ENCODE measurements at places on chromosomes 11 and 22. TPM values are rescaled to one million over a fixed set of nuclear protein-coding genes. Genes with fewer than 3 reads are reported as not detected.

DNA sequence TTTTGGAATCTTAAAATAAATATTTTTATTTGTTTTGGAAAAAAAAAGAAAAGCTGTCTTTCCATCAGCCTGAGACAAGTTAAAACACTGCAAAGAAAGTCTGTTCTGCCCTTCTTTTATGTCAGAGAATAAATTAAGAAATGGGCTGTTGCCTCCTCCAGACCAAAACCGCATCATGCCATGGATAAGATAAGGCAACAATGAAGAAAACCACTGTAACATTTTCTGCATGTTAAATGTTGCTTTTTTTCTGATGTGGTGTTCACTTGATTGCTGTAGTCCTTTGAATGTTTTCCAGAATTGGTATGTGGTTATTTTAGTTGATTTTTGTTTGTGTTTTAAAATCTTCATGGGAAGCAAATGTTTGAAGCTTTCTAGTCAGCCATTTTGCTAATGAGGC lies 319.2 kb upstream of the CNTN5 start:
- H3K27ac ChIP-seq, result no peak overlapping the region
- no peak overlapping the region for H3K4me3 ChIP-seq
- no peaks in the 10 kb centered on the region for H3K4me1 ChIP-seq
- no peaks in the 10 kb centered on the region for H3K27me3 ChIP-seq
- no peak for DNase-seq

GRCh38 chr11:71309181-71309580 lies 56.8 kb upstream of the SHANK2 start:
- H3K4me3 ChIP-seq, result no peak overlapping the region

DNA sequence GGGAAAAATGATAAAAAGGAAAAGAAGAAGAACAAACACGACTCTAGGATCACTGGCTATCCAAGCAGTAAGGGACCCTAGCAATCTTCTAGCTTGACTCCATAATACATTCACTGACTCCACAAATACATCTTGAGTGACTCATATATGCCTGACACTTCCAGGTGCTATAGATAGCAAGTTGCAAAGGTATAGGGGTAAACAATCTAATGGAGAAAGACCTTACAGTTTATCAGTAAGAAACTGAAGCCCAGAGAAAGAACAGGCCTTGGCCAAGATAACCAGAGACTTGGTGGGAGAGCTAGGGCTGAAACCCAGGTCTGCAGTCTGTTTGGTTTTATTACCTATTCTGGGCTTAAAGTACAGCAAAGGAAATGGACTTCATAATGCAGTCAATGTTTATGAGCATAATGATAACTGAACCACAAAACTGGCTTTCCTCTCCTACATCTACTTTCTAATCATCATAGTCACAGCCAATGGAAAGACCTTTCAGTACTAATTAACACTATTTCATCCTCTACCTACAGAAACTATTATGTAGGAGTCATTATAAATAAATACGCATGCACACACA lies 19.7 kb upstream of the SLC5A1 start:
- H3K27ac ChIP-seq, result no peak overlapping the region
- H3K27me3 ChIP-seq, result no peaks in the 10 kb centered on the region
- DNase-seq, result no peak
- no peak overlapping the region for H3K4me3 ChIP-seq
- H3K36me3 ChIP-seq, result no peaks in the 10 kb centered on the region

DNA sequence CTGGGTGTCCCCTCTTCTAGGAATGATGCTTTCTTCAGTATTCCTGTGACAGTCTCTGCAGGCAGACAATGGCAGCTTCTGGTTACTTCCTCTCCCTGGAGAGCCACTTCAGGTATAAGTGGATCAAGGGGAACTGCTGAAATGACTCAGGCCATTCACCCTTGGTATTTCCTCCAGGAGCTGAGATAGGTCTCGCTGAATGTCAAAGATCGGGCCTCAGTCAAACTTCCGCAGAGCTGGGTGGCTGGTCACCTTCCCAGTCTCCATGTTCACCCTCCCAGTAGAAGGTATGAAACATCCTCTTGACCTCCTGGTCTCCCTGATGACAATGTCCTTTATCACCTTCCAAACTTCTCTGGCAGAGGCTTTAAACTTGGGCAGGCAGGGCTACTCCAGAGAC lies 1.8 kb upstream of the ANKK1 start:
- no peak overlapping the region for H3K4me3 ChIP-seq
- no peaks in the 10 kb centered on the region for H3K36me3 ChIP-seq
- no peak overlapping the region for H3K27ac ChIP-seq
- H3K4me1 ChIP-seq, result no peaks in the 10 kb centered on the region

DNA sequence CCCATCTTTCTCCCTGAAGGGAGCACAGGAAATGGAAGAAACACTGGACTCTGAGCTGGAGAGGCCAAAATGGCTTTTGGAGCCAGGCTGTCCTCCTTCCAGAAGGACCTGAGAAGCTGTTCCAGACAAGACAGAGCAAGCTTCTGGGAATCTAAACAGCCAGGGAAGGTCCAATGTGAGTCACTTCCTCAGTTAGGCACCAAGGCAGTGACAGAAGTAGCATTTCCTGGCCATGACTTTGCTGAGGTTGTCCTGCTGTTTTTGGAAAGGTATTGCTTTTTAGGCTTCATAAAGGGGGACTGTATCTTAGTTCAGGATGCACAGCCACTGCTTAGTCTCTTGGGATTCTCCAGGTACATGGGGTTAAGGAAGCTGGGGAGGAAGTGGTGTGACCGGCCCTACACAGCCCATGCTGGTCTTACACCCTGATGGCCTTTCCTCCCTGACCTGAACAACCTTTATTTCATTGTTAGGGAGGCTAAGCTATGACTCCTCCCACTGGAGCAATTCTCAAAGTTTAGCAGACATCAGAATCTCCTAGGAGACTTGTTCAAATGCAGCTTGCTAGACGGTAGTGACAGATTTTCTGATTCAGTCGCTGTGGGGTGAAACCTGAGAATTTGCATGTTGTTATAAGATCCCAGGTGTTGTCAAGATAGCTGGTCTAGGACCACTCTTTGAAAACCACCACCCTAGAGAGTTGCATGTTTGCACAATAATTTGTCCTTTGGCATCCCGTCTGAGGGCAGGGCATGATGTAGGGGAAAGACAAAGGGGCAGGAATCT lies 6.8 kb upstream of the INSC start:
- DNase-seq, result no peak
- H3K36me3 ChIP-seq, result no peaks in the 10 kb centered on the region
- no peak overlapping the region for H3K4me3 ChIP-seq
- no peaks in the 10 kb centered on the region for H3K4me1 ChIP-seq
- H3K27me3 ChIP-seq, result no peaks in the 10 kb centered on the region

- DNase-seq, result no peak
- H3K27ac ChIP-seq, result no peak overlapping the region
- H3K4me1 ChIP-seq, result no peaks in the 10 kb centered on the region
These were observed 172.4 kb upstream of the C11orf87 start for GRCh38 chr11:109249597-109249996.

Gene FGF4
- not detected for total RNA-seq

Gene GAL3ST3
- 1.9 TPM for total RNA-seq

GRCh38 chr11:7538031-7538430 lies 24.2 kb downstream of the PPFIBP2 start:
- no peak for DNase-seq
- H3K4me3 ChIP-seq, result no peak overlapping the region
- peaks cover 14% of the 10 kb centered on the region for H3K4me1 ChIP-seq
- H3K27me3 ChIP-seq, result no peaks in the 10 kb centered on the region
- H3K36me3 ChIP-seq, result no peaks in the 10 kb centered on the region
- H3K27ac ChIP-seq, result no peak overlapping the region

- no peak for DNase-seq
- H3K27ac ChIP-seq, result no peak overlapping the region
- no peaks in the 10 kb centered on the region for H3K27me3 ChIP-seq
- no peaks in the 10 kb centered on the region for H3K4me1 ChIP-seq
These were observed 53.0 kb downstream of the DNAJC24 start for GRCh38 chr11:31422703-31423102.

DNA sequence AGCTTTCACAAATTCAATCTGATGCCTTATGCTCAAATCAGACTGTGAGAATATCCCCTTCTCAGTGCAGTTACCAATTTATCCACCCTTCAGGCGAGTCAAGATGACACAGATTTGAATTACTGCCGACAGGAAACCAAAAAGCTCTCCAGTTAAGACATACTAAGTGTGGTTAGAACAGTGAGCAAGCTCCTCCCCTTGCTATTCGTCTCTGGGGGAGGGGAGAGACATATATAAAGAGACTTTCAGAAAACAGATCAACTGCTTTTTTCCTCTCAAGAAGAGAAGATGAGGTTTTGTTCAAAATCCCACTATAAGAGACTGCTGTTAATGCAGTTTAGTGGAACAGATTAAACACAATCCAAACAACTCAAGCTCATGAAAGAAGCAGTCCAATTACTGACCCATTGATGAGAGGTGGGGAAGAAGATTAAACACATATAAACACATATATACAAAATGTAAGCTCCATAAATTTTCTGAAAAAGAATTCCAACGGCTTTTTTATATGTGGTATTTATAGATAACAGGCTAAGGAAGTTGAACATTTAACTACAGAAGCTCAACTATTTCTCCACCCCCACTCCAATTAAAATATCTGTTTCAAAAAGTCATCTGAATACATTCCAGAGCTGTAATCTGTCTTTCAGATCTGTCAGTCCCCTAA lies 102.7 kb downstream of the MRTFA start:
- H3K4me3 ChIP-seq, result no peak overlapping the region
- H3K4me1 ChIP-seq, result peaks cover 60% of the 10 kb centered on the region
- H3K36me3 ChIP-seq, result no peaks in the 10 kb centered on the region
- H3K27me3 ChIP-seq, result no peaks in the 10 kb centered on the region
- no peak for DNase-seq

- no peak for DNase-seq
- no peaks in the 10 kb centered on the region for H3K4me1 ChIP-seq
- H3K4me3 ChIP-seq, result no peak overlapping the region
- no peak overlapping the region for H3K27ac ChIP-seq
- no peaks in the 10 kb centered on the region for H3K36me3 ChIP-seq
These were observed 134.3 kb downstream of the BUD13 start for GRCh38 chr11:116638463-116638862.

Gene PATE4
- total RNA-seq, result not detected

DNA sequence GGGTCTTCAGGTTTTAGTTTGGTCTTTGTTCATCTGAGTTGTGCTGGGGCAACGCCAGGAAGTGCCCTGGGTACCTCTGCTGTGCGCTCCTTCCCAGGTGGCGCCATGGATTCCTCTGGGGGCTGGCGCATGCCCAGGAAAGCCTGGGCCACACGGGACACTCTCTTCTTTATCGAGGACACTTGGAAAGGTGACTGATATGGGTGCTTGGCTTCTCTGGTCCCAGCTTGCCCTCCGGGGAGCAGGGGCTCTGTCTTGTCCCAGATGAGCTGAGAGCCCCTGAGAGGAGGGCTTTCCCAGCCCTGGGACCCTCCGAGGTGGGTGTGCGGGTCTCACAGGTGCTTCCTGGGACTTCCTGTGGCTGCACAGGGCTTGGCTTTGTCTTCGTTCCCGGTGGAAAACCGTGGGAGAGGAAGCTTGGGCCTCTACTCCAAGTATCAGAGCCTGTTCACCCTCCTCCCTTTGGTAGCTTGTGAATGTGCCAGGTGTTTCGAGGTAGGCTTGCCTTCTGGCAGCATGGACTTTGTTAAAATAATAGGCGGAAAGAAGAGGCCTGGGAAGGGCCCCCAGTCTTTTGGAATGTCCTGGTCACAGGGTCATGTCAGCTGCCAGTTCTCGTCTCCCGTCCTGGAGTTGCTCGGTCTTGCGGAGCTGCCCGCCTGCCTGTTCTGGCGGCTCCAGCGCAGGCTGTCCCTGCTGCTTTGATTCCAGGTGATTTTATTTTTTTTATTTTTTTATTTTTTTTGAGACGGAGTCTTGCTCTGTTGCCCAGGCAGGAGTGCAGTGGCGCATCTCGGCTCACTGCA lies 10.1 kb upstream of the NEAT1 start:
- peak overlapping the region; percentile 61 for H3K27ac ChIP-seq
- peaks cover 29% of the 10 kb centered on the region for H3K4me1 ChIP-seq
- H3K36me3 ChIP-seq, result peaks cover 44% of the 10 kb centered on the region
- peak; percentile 24 for DNase-seq

DNA sequence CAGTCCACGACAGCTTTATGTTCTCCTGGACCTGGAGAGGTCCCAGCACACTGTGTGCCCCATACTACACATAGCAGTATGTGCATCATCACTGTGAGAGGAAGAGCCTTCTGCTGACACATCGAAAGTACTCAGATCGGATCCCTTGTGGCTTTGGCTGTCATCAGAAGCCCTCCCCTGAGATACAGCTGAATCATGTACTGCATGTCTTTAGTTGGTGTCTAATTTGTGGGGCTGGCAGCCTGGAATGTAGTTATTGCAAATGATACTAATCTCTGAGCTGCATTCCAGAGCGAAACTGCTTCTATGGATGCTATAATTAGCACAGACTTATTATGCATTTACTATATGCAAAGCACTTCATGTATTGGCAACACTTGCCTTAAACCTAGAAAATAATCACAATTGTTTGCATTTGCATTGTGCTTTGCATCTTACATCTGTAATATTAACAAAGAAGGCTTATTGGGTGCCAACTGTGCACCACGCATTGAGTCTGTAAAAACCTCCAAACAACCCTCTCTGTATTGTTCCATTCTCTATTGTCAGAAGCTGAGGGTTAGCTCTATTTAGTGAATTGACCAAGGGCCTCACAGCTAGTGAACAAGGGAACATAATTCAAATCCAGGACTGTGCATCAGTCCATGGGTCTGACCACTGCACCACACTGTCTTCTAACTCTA lies 89.2 kb upstream of the CRTAM start:
- H3K4me3 ChIP-seq, result no peak overlapping the region
- H3K27ac ChIP-seq, result no peak overlapping the region
- peaks cover 10% of the 10 kb centered on the region for H3K4me1 ChIP-seq
- no peaks in the 10 kb centered on the region for H3K36me3 ChIP-seq
- H3K27me3 ChIP-seq, result no peaks in the 10 kb centered on the region

GRCh38 chr11:14158393-14158792 lies 195.9 kb downstream of the SPON1 start:
- H3K27me3 ChIP-seq, result no peaks in the 10 kb centered on the region
- no peak for DNase-seq
- H3K4me1 ChIP-seq, result no peaks in the 10 kb centered on the region
- H3K4me3 ChIP-seq, result no peak overlapping the region

- H3K4me3 ChIP-seq, result no peak overlapping the region
- no peaks in the 10 kb centered on the region for H3K27me3 ChIP-seq
- no peak overlapping the region for H3K27ac ChIP-seq
- no peak for DNase-seq
- H3K36me3 ChIP-seq, result no peaks in the 10 kb centered on the region
These were observed 35.0 kb downstream of the ARL14EP start for GRCh38 chr11:30357872-30358271.

GRCh38 chr22:26437694-26438392 lies 8.8 kb downstream of the ASPHD2 start:
- H3K36me3 ChIP-seq, result no peaks in the 10 kb centered on the region
- H3K4me3 ChIP-seq, result no peak overlapping the region
- no peaks in the 10 kb centered on the region for H3K4me1 ChIP-seq
- H3K27me3 ChIP-seq, result peaks cover 3% of the 10 kb centered on the region
- H3K27ac ChIP-seq, result no peak overlapping the region
- no peak for DNase-seq

DNA sequence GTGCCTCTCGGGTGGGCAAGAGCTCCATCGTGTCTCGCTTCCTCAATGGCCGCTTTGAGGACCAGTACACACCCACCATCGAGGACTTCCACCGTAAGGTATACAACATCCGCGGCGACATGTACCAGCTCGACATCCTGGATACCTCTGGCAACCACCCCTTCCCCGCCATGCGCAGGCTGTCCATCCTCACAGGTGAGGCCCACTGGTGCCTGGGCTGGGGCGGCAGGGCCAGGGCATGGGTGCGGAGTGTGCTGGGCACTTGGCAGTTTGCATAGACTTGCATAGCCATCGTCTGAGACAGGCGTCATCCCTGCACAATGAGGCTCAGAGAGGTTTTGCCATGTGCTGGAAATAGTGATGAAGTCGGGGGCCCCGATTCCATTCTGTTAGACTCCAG lies 6.3 kb downstream of the RASD2 start:
- no peaks in the 10 kb centered on the region for H3K27me3 ChIP-seq
- H3K4me3 ChIP-seq, result no peak overlapping the region
- H3K4me1 ChIP-seq, result peaks cover 2% of the 10 kb centered on the region
- DNase-seq, result no peak
- no peaks in the 10 kb centered on the region for H3K36me3 ChIP-seq

All from heart right ventricle (tissue), 16 donors.